ENCODE measurements at places on chromosomes 7 and 10.

- DNase-seq = no peak
These were observed 178.6 kb downstream of the FANK1 start for GRCh38 chr10:126075009-126075408.

- no peak for DNase-seq
These were observed 1250.6 kb upstream of the LRRTM3 start for GRCh38 chr10:65675236-65675635.

- DNase-seq = no peak
These were observed 35.5 kb downstream of the SEMA3C start for GRCh38 chr7:80883154-80884025.

GRCh38 chr7:68892236-68892635, 706.0 kb upstream of the AUTS2 start:
- DNase-seq = no peak

DNA sequence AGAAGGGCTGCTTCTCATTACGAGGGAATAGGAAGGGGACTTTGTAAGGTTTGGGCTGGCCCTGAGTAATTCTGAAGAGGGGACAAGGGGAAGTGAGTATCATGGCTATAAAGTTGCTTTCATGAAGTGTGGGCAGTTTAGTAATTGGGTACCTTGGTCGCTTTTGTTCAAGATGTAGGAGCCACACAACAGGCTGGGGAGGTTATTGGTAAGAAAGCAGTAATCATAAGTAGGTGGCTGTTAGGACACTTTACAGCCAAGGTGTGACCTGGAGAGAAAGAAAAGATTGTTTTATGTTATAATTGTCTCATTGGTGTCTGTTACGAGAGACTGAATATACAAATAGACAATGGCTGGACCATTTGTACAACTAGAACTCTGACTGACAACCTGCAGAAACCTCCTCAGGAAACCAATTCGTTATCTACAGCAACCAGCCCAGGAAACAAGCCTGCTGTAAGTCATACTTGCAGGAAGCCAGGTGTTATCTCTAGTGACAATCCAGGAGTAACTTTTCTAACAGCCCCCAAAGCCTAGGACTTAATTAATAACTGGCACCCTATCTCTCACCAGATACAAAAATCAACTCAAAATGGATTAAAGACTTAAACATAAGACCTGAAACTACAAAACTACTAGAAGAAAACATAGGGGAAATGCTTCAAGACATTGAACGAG, 5.0 kb upstream of the CCM2 start:
- no peak for DNase-seq

- DNase-seq = no peak
These were observed 86.2 kb downstream of the ZNF365 start for GRCh38 chr10:62460393-62460792.

GRCh38 chr10:90378524-90379076, 479.2 kb downstream of the HTR7 start:
- DNase-seq = no peak

DNA sequence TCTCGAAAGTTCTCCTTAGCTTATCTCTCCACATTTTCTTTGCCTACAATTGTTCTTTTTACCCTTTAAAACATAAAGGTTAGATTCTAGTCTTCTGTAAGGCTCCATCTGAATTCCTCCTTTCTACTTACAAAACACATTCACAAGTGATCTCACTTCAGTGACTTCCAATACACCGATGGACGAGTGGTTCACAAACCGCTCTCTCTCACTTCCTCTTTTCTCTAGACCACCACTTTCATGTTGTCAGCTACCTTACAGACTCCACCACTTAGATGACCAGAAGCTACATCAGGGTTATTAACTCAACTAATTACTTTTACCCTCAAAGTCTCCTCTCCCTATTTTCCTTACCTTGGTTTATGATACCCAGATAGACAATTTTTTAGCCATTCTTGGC, 11.8 kb downstream of the MET start:
- no peak for DNase-seq

DNA sequence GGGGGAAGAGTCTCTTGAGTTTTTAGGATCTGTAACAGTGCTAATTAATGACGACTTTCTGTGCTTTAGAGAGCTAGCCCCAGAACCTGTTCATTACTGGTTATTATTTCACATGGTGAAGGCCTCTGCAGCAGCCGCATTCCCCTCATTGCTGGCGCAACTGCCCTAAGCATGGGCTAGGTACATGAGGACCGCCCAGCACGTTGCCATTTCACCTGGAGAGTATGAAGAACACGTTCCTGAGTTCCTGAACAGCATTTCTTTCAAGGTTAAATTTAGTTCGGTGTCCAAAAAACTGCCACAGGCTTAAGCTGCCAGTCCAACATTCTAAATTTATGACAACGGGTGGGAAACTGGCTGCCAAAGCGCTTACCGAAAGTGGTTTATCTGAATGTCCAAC, 177.0 kb downstream of the DNAH11 start:
- DNase-seq = no peak

DNA sequence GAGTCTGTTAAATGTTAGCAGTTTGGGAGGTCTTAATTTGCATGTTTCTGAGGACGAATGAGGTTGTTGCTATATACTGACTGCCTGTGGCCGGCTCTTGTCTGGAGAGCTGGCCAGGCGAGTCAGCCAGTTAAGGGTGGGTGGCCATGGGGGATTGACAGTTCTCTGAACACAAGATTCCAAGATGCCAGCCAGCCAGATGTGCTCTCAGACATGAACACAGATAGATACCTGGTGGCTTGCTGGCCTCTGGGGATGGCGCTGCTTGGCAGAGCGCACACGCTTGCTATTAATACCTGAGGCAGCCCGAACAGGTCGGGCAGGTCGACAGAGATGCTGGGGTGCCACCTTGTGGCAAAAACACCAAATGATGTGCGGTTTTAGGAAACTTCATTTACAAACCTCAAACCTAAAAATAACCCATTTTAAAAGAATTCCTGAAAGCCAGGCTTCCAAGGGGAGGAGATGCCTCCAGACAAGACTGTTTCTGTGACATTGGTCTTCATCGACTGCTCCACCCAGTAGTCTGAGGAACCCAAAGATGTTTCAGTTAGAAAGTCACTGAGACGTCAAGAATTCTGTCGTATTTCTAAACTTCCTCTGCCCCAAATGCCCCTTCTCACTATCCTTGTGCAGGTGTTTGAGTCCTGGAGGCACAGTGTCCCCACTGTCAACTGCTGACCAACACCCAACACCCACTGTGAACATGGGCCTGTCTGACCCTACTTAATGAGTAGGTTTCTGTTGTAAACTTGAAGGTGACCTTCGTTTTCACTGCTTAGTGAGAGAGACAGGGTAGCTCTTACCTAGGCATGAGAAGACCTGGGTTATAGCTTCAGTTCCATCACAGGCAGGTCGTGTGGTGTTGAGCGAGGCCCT, 123.4 kb downstream of the NT5C2 start:
- peak; percentile 73 for DNase-seq

DNA sequence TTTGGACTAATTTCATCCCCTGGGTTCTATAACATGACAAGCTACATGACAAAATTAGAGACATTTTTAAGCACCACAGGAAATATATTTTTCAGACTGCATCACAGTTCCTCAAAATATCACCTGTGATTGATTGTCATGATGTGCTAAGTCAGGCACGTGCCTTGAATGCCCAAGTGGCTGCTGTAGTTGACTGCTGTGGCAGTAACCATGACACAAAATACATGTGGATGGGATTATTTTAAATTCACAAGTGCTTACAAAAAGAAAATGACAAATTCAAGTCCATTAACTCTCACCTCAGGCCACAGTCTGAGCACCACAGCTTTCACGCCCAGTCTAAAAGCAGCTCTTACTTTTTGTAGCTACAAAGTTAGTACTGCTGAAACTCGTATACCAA, 45.5 kb downstream of the TNPO3 start:
- no peak for DNase-seq

GRCh38 chr10:101305320-101306241, 48.4 kb upstream of the BTRC start:
- DNase-seq = no peak

DNA sequence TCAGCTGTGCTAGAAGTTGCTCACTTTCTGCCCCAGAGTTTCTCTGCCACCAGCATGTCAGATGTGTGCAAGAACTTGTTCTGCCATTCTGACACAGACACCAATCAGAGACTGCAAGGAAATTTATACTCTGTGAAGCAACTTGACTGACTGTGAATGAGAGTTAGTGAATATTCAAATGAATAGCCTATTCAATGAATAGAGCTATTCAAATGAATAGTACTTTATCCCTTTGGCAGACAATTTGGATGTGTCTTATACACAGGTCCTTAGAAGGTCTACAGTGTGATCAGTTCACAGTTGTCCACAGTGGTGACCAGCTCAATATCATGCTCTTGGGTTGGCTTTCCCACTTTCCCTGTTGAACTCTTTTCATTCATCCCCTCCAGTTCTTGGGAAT, 138.1 kb downstream of the MACC1 start:
- no peak for DNase-seq

- no peak for DNase-seq
These were observed 1.4 kb upstream of the IL6 start for GRCh38 chr7:22725585-22725984.

GRCh38 chr7:25288556-25289307, 60.4 kb upstream of the NPVF start:
- no peak for DNase-seq

DNA sequence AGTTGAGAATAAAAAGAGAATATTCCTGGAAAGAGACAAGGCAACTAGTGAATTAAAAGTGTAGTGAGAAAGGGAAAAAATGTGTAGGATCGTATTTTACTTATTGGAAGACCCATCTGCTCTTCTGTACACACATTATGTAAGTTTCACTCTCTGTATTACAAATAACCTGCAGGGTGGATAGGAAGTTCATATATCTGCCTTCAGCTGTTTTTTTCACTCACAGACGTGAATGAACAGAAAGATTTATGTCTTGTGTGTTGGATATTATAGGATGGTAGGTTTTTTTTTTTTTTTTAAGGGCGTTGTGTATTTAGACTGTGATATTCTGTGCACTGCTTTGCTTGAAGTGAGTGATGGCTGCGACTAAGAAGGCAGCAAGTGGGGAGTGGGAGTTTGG, 266.5 kb downstream of the AUTS2 start:
- no peak for DNase-seq

- no peak for DNase-seq
These were observed 135.0 kb upstream of the PRPS1L1 start for GRCh38 chr7:18162657-18163056.

DNA sequence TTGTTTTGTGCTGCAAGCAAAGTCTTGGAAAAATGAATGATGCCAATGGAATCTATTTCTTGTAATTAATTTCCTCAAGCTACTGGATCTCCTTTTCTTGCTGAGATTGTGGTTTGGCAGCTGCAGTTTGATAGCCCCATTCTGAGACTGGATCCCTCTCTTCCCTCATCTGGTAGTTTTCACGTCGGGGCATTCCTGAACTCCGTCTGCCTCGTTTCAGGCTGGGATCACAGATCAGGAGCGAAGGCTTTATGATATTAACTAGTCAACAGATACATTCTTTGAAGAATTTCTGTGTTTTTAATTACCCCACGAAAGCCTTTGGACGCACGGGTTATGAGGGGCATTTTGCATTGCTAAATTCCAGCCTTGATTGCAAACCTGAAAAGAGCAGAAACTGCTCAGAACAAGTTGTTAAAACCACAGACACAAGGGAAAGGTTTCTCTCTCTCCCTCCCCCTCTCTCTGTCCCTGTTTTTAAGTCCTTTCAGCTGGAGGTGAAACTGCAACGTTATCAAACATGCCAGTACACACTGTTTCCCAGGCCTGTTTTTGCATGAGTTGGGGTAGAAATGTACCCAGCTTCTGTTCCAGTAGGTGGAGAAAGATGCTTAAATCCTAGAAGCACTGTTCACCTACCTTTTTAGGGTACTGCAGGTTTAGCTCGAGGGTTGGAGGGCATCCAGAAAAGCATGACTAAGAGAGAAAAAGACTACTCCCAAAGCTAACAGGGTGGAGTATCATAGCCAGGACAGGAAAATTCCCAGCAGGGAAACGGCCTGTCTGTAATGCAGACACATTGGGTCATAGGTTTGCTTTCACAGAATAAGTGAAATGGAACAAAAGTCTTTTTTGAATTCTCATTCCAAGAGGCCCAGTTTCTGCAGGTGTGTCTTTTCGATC, 124.3 kb downstream of the CUX1 start:
- DNase-seq = no peak

DNA sequence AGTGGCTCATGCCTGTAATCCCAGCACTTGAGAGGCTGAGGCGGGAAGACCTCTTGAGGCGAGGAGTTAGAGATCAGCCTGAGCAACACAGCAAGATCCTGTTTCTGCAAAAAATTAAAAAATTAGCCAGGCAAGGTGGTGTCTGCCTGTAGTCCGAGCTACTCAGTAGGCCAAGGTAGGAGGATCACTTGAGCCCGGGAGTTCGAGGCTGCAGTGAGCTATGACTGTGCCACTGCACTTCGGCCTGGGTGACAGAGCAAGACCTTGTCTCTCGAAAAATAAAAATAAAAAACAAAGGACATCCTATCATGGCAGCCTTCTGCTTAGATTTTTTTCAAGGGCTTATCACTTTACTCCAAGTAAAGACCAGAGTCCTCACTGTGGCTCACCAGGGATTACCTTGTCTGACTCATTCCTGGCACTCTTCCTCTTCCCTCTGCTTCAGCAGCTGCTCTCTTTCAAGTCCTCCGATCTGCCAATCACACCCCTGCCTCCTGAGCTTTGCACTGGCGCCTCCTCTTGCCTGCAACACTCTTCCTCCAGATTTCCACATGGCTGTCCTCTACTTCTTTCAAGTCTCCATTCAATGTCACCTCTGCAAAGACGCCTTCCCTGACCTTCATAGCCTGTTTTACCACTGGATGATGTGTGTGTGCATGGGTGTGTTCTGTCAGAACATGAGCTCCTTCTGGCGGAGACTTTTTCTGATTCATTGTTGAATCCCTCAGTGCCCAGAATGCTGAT, 7.7 kb downstream of the PRTFDC1 start:
- no peak for DNase-seq

DNA sequence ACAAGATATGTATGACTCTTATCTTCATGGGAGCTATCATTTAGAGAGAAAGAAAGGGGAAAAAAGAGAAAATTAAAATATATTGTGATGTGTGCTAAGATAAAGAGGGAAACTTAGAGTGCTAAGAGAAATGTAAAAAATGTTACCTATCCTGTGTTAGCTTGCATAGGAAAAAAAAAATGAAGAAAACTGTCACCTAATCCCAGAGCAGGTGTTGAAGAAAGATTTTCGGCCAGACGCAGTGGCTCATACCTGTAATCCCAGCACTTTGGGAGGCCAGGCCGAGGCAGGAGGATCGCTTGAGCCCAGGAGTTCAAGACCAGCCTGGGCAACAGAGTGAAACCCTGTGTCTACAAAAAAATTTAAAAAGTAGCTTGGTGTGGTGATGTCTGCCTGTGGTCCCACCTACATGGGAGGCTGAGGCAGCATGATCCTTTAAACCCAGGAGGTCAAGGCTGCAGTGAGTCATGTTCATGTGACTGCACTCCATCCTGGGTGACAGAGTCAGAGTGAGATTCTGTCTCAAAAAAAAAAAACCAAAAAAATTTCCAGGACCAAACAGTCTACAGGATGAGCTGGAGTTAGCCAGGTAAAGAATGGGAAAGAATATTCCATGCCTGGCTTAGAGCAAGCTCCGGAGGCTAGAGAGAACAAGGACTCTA, 2.4 kb upstream of the MKLN1 start:
- peak; percentile 39 for DNase-seq

- DNase-seq = no peak
These were observed 592.5 kb downstream of the ARL4A start for GRCh38 chr7:13279854-13280435.
